NCI-H2081 (cell line): ENCODE measurements at places on chromosomes 5 and 9.

GRCh38 chr9:14317667-14318320, 3.9 kb upstream of the NFIB start:
- DNase-seq, result no peak

DNA sequence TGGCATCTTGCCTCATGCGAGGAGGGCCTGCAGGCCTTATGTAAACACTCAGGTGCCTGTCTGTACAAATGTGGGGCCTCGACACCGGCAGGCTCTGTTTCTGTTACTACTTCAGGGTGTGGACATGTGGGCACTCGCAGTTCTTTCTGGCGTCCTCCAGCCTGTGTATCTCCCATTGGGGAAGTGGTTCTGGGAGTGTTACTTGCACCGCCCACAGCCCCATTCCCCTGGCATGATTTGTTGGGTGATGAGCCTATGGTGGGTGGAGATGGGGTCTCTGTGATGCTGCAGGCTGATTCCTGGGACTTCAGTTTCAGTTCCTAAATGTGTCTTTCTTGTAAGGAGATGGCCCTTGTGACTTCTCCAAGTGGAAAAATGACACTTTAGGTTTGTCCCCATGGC, 82.1 kb upstream of the PITX1 start:
- no peak for DNase-seq

- no peak for DNase-seq
Measured at GRCh38 chr5:138789771-138790242, 36.6 kb downstream of the CTNNA1 start.

DNA sequence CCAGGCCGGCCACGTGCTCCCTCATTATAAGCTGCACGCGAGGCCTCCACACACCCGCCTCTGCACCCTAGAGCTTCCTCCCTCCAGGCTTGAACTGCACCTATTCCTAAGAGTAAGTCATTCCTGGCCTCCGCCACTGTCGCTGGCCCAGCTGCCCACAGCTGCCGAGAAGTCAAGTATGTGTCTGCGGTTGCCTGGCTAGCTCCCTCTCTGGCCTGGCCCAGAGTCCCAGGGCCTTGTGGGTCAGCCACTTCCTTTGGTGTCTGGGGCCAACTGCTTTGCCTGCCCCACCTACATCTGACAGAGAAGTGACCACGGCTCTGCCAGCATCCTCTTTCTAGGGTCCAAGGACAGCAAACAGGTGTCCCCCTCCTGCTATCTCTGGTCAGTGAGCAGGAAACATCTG, 18.3 kb downstream of the ABO start:
- no peak for DNase-seq

- no peak for DNase-seq
Measured at GRCh38 chr9:98614941-98615340, 93.8 kb downstream of the GABBR2 start.

- no peak for DNase-seq
Measured at GRCh38 chr5:1672396-1672795, 127.2 kb downstream of the MRPL36 start.

- no peak for DNase-seq
Measured at GRCh38 chr9:127941961-127942215, 4.2 kb upstream of the DPM2 start.

DNA sequence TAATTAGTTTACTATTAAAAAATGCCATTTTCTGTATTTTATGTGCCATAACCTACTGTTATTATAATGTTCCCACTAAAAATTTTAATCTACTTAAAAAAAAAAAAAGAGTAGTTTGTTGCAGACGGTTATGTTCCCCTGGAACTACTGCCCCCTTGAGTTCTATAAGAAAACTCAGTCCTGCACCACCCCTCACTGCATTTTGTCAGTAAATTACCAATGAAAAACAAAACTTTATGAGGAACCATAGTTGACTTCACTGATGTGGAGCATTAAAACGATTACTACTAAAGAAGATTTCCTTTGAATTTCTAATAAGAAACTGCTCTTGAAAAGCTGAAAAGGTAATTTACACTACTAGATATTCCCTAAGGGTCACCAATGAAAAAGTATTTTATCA, 288.7 kb downstream of the FBXL17 start:
- peak; percentile 22 for DNase-seq

GRCh38 chr5:172716796-172717313, 54.1 kb downstream of the DUSP1 start:
- peak; percentile 74 for DNase-seq

DNA sequence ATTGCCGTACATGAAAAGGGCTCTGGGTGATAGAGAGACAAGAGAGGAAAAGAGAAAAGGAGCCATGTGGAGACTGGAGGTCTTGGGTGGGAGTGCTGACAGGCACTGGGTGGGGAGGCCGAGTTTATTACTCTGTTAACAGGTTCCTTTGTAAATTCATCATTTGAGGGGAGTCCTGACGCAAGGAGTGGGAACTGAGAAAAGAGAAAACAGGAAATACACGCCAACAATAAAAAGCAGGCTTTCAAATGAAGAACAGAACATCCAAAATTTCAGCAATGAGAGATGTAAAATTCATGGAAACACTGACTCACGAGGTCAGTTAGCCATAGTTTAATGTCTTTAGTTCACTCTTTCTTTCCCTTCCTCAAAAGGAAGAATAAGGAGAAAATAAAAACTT, 342.8 kb downstream of the TMEM167A start:
- no peak for DNase-seq

DNA sequence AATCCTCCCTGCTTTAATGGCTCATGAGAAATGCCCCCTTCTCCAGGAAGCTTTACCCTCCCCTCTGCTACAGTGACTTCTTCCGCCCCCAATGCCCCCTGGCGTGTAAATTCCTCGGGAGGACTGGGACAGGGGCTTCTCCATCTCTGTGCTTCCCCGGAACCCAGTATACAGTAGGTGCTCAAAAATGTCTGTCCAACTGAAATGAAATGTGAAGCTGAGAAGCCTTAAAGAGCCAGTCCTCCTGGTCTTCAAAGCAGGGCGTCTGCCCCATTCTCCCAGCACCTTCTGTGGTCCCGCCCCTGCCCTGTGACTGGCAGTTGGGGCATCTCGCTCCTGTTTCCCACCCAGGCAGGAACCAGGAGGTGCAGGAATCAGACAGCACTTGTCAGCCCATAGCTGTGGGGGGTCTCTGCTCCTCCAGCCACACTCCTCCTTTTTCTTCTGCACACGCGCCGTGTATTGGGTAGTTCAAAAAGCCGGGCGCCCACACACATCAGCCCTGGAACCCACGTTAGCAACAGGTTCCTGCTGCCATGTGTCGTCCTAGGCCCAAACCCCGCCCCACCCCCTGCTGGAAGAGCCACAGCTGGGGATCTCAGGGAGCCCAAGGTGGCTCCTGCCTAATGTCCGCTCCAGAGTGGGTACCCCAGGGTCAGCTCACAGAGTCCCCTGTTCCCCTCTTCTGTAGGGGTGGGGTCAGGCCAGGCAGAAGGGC, 16.0 kb downstream of the FIBCD1 start:
- DNase-seq, result no peak

- no peak for DNase-seq
Measured at GRCh38 chr5:28473531-28474107, 1435.2 kb upstream of the CDH9 start.

DNA sequence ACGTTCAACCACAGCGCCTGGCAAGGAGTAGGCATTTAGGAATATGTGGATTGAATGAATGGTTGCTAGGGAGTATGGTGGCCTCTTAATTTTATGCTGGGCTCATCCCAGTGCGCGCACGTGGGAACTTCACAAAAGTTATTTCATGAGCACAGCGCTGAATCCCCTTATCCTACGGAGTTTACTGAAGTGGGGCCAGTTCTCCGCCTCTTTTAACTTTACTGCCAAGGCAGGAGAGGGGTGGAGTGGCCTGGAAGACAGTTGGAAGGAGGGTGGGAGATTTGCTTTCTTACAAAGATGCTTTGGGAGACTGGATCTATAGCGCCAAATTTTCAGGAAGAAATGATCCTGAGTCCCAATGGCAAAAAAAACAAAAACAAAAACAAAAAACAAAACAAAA, 326.5 kb downstream of the SH3GL2 start:
- no peak for DNase-seq

GRCh38 chr9:119877306-119877705, 508.1 kb upstream of the BRINP1 start:
- no peak for DNase-seq

DNA sequence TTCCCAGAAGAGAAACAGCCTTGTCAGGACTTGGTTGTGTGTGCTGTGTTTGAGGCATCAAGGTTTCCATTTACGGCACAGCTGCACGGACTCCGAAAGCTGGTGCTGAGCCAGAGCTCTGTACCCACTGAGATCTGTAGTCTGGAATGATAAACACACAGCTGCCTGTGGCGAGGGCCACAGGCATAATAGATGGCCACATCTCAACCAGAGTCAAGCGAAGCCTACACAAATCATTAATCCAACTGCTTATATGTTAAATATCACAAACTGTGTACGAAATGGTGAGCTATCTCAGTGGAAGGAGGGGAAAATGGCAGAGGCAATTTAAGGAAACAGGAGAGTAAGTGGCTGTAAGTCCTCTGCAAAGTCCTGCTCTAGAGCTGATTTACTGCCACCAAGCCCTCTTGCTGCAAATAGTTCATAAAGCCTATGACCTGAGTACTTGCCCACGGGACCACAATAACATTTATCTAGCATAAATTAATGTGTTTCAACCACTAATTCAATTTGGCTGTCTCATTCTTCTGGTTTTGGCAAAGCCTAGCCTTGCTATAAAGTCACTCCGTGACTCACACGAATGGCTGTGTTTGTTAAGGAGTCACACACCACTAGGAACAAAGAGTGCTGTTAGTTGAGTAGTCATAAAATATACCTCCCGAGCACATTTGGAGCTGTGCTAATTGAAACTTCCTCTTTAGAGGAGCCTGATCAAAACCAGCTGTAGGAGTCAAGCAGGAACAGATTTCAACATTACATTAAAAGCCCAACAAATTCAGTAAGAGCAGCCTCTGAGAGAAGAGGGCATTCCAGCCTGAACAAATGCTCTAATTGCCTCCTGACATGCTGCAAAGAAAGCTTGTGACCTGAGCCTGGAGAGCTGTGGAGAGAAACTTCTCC, 738.6 kb upstream of the ZNF608 start:
- peak; percentile 87 for DNase-seq
